Bronchus fibroblast of lung (primary cell): ENCODE measurements at places on chromosomes 2 and 18. TPM values are rescaled to one million over a fixed set of nuclear protein-coding genes. Genes with fewer than 3 reads are reported as not detected.

IGFBP5 gene
- total RNA-seq = 11.6 and 13.7 TPM in 2 replicates

ALLC gene
- total RNA-seq = not detected in 2 replicates

KLHL41 gene
- total RNA-seq = 0.30 and 0.34 TPM in 2 replicates

ANKRD62 gene
- not detected in 2 replicates for total RNA-seq

OTX1 gene
- under 0.01 and 0.17 TPM in 2 replicates for total RNA-seq

BZW1 gene
- total RNA-seq = 218 and 251 TPM in 2 replicates
